ENCODE measurements at places on chromosomes 2 and 18.

GRCh38 chr2:197442857-197443256, 8.0 kb upstream of the SF3B1 start:
- DNase-seq = no peak

DNA sequence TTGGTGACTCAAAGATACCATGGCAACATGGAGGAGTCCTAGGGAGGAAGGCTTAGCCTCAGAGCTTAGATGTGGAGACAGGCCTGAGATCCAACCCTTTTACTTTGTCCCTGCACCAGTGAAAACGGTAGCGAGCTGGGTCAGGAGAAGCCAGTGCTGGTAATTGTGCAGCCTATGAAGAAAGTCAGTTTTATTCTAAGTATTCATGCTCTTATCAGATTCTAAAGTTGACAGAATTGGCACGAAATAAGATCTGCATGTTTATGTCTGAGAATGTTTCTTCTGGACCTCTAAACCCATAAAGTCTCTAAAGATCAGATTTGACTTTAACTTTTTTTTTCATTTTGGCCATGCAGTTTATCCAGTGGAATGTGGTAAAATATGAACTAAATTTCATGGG, 93.8 kb downstream of the SCG2 start:
- DNase-seq = no peak

DNA sequence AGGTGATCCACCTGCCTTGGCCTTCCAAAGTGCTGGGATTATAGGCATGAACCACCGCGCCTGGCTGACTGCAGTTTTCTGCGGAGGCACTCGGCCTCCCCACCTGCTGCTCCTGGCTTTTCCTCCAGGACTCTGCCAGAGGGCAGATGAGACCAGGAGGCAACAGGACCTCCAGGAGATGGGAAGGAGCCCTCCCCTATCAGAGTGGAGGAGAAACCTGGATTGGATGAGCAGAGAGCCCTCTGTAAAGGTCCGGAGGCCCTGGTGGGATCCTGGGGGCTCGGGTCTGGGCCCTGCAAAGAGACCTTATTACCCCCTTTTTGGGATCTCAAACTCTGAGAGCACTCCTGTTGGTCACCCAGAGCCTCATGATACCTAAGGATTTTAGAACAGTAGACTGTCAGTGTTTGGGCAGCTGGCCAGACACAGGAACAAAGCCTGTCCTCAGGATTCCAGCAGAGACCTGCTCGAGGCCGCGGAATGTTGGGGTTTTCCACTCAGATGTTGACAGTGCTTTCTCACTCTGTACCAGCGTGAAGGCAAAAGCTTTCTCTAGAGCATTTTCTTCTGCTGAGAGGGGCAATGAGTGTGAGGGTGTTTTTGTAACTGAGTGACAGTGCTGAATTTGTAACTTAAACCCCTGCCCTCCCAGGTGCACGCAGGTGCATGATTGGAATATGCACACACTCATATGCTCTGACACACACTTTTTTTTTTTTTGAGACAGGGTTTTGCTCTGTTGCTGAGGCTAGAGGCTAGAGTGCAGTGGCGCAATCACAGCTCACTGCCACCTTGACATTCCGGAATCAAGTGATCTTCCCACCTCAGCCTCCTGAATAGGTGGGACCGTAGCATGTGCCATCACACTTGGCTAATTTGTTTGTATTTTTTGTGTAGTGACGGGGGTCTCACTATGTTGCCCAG, 48.4 kb downstream of the NPPC start:
- DNase-seq = peak; percentile 53

DNA sequence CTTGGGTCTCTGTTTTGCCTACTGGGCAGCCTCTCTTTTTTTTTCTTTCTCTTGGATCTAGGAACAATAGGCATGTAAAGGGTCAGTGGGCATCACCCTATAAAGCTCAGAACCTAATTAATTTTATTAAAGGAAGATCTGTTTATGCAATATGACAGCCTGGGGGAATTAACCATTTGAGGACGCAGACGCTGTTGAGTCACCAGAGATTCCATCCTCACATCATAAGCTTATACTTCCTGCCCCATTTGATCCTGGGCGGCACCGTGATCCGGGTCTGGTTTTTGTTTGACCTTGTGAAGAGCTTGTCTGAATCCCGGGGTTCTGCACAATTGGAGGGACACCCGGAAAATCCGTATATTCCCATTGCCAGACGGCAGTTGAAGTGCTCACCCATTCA, 16.8 kb upstream of the BCL11A start:
- no peak for DNase-seq

GRCh38 chr2:229633556-229633955, 80.8 kb downstream of the DNER start:
- no peak for DNase-seq

DNA sequence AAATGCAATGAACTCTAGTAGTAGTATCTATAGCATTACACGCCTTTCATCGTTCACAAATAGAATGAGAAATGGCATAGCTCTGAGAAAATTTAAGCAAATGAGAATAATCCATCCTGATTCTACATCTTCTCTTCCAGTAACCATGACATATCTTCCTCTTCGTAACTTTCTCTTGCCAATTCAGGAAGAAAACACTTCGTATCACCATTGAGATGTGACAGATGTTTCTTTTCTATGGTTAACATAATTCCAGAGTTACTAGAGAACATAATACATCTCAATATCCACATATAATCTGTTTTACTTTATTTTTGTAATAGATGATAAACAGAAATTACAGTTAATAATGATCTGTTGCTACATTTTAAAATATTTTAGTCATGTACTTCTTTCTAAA, 1527.4 kb downstream of the LRP1B start:
- DNase-seq = no peak

DNA sequence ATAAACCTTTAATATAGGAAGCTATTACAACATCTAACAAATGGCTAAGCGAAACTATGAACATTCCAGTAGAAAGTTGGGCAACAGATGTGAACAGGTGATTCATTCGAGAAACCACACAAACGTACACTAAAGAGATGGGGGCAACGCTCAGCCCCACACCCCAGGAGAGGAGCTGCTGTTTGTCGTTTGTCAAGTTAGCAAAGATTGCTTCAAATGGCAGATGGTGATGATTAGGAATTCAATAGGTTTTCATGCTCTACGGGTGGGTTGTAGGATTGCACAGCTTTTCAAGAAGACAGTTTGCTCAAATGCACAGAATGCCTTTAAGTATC, 154.7 kb upstream of the HDAC4 start:
- DNase-seq = no peak

GRCh38 chr2:173990970-173991819, 26.0 kb upstream of the SP3 start:
- DNase-seq = no peak

DNA sequence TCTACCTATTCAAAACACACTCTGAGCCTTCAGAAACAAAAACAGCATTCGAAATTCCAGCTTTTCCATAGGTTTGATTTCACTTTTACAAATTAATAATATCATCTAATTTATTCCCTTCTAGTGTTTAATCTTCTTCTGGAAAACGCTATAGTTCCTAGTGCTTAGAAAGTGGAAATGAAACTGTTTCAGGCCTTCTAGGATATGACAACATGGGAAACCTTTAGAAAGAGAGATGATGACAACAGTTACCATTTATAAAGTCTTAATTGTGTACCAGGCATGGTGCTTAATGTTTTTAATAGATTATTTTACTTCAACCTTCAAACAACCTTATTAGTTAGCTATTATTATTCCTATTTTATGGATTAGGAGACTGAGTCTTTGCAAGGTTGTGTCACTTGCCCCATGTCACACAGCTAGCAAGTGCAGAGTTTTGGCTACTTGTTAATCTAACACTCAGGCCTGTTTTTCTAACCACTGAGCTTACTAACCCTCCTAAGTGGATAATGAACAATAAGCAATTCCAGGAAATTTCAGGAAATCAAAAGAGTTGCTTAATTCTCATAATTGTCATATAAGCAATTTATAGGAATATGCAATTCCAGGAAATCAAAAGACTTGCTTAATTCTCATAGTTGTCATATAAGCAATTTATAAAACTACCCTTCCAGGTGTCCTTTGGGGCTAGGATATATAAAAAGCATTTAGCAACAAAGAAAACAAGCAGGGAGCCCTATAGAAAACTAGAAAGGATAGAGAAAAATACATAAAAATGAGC, 206.0 kb downstream of the ZNF521 start:
- no peak for DNase-seq

DNA sequence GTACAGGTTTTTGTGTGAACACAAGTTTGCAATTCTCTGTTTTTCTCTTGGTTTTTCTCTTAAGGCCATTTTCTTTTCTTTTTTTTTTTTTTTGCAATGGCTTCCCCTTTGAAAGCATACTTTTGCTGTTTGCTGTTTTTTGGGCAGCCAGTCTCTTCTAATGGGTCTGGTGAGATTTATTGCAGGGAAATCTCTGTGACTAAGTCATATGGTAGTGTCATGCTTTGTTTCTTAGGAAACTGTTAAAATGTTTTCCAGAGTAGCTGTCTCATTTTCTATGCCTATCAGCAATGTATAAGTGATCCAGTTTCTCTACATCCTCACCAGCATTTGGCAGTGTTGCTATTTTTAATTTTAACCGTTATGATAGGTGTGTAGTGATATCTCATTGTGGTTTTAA, 27.9 kb upstream of the CDCA7 start:
- no peak for DNase-seq

All from PC-9 (cell line).